ENCODE measurements at places on chromosomes 12 and 14.

- peak; percentile 19 for DNase-seq
Measured at GRCh38 chr12:54082397-54082892, 28.8 kb downstream of the HOXC4 start.

DNA sequence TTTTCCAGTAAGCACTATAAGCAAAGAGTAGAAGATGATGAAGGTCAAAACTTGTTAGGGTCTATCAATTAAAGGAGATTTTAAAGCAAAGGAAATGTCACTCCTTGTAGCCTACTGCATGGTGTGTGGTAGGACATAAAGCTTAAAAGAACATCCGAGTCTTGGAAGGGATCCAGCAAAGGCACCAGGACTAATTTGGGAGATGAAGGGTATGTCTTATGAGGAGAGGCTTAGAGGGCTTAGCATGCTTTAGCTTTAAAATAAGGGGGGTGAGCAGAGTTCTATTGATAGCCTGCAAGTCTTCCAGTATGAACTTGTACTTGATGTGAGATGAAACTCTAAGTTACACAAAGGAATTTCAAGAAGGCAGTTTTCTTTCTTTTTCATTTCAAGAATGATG lies 11.8 kb upstream of the MYBPC1 start:
- no peak for DNase-seq

GRCh38 chr12:7844116-7844515 lies 28.6 kb downstream of the SLC2A14 start:
- DNase-seq, result no peak

- no peak for DNase-seq
Measured at GRCh38 chr14:35286003-35286600, 6.1 kb upstream of the PSMA6 start.

DNA sequence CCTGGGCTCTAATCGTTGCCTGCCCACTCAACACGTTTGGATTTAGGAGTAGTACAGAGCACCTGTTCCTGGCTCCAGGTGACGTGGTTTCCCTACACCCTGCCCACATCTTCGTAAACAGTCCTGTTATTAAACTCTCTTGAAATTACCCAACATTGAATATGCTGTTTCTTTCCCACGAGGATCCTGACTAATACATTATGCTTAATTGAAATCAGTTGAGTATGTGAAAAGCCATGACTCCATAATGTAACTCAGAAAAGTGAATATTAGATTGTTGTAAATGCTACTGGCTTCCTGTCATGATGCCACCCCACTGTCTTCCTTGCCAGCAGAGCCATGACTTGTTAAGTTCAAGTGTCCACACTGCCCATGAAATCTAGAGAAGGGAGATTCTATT lies 21.6 kb downstream of the AK7 start:
- no peak for DNase-seq

GRCh38 chr12:13099066-13099843 lies 4.2 kb downstream of the GSG1 start:
- no peak for DNase-seq
